ENCODE measurements at places on chromosomes 2 and 18.

DNA sequence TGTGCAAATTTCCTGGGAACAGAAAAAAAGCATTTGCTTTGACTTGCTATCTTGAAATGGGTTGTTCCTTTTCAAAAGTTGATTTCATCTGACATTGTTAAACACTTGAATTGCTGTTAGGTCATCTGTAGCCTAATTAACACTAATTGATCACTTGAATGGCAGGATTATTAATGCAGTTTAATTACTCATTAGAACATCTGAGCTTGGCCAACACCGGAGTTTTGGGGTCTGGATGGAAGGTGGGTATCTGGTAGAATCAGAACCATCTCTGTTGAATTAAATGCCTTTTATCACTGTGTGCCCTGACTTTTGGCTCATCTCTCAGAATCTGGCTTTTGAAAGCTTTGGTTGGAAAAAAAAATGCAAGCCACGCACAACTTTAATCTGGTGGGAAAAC is 8.4 kb downstream of the DAPL1 start:
- no peak for DNase-seq

GRCh38 chr2:236802862-236803261 is 233.2 kb downstream of the ACKR3 start:
- DNase-seq, result no peak

DNA sequence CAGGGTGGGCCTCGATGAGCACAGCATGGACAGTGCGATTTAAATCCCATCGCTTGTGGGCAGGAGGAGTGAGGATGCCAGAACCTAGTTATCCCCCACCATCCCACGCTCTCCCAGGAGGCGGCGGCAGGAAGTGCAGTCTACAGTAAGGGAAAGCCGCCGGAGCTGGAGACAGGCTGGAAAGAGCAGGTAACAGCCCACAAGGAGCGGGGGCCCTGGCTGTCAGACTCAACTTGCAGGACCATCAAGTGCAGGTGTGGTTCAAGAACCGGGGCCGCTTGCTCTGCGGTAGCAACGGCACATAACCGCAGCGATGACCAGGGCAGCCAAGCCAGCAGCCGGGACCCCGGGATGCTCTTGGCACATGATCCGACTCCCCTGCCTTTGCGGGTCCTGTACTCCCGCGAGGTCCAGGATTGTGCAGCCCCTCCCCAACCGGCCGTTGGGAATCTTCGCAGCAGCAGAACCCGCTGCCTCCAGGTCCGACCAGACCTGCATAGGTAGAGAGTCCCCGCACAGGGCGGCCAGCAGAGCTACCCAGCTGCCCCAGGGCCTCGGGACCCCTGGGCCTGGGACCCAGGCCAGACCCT is 82.1 kb downstream of the BIN1 start:
- no peak for DNase-seq

DNA sequence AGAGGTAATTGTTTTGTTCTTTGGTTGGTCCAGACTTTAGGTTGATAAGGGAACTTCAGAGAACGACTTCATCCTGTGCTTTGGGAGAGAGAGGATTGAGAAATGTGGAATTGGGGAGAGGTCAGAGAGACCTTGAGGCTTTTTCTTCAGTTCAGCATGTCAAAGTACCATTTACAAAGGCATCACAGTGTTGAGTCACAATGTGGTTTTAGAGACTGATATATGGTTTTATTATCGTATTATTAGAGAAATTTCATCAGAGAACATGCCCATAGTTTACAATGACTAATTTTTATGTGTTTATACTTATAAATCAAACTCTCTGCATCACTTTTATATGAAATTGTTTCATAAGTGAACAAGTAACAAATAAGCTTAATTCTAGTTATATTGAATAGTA is 626.6 kb downstream of the DSC3 start:
- DNase-seq, result no peak

DNA sequence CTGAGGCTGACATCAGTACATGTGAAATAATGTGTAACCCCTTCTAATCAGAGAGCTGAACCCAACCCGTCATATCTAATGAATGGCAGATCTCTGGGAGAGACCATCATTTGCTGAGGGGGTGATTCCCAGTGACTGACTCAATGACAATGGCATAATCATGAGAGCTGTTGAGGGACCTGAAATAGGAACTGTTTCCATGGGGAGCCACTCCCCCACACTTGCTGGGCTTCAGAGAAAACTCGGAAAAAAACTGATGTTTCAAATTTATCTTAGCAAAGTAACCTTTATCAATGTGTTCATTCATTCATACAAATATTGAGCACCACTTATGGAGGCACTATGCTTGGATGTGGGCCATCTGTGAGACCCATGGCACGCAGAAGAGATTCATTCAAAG is 93.4 kb upstream of the ZBTB14 start:
- no peak for DNase-seq

DNA sequence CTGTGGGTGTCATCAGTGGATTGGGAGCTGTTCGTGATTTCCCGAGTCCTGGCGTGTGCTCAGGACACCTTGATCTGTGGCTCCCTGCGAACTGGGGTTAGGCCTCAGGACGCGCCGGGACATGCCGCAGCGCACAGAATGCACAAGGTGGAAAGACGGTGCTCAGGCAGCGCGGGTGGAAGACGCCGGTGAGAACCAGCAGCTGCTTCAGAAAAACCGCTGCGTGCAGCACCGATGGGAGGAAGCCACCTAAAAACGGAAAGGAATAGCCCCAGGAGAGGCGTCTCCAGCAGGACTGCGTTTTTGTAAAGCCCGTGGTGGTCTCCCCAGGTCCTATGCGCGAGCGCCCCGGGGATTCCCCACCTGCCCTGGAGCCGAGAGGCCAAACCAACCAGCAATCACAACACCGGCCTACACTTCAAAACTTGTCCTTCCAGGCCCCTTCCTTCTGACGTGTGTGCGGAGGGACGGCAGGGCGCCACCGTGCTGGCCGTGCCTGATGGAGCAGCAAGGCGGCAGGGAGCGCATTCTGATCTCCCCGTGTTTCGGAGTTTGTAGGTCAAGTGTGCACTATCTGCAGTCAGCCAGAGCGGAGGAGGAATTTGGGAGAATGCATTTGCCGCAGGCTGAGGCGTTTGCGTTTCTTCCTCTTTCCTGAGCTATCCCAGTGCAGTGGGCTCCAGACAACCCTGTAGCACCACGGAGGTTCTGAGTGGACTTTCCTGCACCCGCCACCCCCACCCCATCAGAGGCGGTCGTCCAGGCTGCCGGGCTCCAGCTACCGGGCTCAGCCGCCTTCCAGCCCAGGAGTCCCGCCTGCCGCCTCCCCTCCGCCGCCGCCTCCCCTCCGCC is 32.2 kb downstream of the RTP5 start:
- no peak for DNase-seq

DNA sequence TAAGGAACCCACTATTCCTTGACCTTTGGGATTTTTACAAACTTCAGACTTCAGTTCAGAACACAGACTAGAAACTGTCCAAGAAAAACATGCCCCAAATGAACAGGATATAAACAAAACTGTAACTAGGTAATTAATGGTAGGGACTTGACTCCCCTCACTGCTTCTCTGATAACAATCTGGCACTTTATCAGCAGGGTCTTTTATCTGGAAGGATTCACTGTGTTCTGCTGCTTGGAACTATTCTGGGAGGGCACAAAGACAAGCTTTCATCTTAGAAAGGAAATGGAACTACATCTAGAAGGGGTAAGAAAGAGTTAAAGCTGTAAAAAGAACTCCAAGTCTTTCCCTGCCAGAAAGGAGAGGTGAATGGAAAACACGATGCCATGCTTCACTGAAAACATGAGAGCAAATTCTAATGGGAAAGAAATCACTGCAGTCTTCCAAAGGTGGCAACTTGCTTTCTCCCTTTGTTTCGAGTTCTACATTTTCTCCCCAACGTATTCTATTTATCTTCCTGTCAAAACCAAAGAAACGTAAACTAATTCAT is 181.2 kb downstream of the THADA start:
- no peak for DNase-seq

GRCh38 chr2:217515615-217516309 is 487.0 kb downstream of the TNS1 start:
- DNase-seq, result no peak

- DNase-seq, result no peak
Observed at GRCh38 chr2:30300456-30301221, 69.3 kb downstream of the LBH start.

DNA sequence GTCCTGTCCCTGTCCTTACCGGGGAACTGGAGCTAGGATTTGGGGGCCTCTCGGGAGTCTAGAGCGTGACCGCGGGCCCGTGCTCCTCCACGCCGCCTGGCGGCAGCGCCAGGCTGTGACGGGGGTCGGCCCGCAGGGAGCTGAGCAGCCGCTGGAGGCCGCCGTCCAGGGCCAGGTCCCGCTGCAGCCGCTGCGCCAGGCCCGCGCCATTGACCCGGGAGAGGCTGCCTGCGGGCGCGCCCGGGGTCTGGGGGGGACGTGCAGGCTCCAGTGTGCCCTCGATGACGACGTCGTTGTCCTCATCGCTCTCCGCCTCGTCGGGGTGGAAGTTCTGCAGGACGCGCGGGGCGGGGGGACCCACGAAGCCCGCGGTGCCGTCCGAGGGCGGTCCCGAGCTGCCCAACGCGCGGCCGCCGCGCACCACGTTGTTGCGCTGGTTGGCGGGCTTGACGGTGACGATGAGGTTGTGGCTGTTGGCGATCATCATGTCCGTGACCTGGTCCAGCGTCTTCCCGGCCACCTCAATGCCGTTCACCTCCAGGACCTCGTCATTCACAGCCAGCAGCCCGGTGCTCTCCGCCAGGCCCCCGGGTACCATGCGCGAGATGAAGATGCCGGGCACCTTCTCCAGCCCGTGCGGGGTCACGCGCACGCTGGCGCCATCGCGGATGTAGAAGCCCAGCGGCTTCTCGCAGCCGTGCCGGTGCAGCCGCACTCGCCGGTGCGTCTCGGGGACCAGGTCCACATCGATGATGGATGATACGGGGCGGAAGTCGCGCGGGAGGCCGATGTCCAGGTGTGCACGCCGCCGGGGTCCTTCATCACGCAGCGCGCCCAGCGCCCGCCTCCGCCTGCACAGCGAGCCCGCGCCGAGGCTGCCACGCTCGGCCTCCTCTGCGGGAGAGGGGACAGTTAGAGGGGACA is 50.9 kb downstream of the ADNP2 start:
- DNase-seq, result no peak

DNA sequence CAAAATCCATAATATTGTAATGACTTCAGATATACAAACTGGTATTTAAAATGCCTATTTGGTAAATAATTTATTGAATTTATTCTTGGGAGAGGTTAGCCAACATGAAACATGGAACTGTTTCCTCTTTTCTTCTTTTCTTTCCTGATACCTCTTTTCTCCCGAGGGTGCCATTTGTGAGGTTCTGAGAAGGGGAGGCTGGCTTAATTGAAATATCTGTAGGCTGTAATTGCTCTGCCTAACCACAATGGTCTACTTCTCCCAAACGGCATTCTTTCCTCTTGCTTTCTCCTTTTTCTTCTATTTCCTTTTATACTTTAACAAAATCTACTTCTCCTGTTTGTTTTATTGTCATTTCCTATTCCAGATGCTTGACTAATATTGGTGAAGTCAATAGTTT is 114.9 kb downstream of the TCF4 start:
- no peak for DNase-seq

DNA sequence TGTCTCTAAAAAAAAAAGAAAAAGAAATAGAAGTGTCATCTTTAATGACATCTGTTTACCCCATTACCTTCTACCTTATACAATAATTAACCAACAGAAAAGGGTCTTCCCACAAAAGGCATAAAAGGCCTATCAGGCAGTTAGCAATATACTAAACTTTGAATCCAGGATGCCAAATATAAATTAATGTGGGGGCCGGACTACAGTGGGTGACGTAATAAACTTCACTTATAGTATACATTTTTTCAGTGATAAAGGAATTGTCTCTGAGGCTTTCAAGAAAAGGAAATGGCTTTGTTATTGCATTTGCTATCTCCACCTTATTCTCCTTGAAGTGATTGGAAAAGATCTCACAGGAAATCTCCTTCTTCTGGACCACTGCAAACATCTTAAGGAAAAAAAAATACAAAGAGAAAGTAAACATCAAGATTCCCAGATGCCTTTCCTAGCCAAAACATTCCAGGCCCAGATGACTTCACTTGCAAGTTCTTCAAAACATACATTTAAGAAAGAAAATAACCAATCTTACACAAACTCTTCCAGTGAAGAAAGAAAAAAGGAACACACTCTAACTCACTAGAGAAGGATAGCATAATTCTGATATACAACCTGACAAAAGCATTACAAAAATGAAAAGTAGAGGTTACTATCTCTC is 126.2 kb upstream of the CAB39 start:
- no peak for DNase-seq

- no peak for DNase-seq
Observed at GRCh38 chr2:134217924-134218323, 35.9 kb upstream of the MGAT5 start.

- no peak for DNase-seq
Observed at GRCh38 chr2:58131191-58132011, 84.8 kb downstream of the VRK2 start.

DNA sequence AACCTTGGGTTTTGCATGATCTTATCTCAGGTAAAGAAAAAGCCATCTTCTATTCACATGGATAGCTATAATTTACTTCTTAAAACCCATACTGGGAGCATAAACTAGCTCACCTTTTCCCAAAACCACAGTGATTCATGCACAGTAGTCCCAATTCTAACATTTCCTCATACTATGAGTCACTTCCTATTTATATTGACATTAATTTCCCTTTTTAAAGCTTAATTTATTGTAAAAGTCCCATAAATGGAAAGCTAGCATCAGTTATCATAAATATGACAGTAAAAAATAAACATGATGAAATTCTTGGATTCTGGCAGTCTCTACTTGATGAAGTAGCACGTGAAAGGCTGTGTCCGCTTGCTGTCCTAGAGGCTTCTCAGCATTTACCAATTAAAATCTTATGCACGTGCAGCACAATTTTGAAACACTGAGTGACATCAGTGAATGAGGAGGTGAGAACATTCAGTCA is 180.1 kb downstream of the CDH2 start:
- no peak for DNase-seq

- no peak for DNase-seq
Observed at GRCh38 chr18:59742325-59743111, 45.3 kb upstream of the CCBE1 start.

DNA sequence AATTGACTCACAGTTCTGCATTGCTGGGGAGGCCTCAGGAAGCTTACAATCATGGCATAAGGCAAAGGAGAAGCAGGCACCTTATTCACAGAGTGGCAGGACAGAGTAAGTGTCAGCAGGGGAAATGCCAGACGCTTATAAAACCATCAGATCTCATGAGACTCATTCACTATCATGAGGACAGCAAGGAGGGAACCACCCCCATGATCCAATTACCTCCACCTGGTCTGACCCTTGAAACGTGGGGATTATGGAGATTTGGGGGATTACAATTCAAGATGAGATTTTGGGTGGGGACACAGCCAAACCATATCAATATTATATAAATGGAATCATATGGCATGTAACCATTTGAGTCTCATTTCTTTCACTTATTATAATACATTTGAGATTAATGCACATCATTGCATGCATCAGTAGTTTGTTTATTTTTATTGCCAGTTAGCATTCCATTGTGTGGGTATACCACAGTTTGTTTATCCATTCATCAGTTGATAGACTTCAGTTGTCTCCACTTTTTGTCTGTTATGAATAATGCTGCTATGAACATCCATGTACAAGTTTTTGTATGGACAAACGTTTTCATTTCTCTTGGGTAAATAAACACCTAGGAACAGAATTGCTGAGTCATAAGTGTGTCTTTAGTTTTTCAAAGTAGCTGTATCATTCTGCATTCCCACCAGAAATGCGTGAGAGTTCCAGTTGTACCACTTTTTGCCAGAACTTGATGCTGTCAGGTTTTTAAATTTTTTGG is 5.8 kb upstream of the SRBD1 start:
- no peak for DNase-seq

All from esophagus squamous epithelium (tissue), 5 donors.